ENCODE measurements at places on chromosomes 12 and 14.

DNA sequence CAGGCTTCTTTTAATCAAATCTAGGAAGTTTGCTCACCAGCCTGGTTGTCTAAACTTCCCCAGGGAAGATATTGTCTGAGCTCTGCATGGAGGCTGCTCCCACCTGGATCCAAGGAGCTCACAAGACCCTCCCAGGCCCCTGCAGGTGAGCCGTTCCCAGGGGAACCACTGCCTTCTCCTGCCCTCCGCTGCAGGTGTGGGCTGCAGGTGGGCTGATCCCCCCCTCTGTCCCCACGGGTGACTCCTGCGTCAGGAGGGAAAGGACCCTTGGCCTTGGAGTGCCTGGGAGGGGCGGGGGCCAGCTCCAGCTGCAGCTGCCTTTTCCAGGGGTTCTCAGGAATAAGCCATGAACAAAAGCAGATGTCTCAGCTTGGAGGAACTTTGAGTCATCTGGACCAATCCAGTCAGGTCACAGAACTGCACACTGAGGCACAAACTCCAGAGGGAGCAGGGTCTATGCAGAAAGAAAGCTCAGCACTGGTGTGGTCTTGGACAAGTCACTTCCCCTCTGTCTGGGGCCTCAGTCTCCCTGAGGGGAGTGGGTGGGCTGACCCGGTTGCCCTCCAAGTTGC lies 246.6 kb upstream of the RTL1 start:
- no peak for DNase-seq

DNA sequence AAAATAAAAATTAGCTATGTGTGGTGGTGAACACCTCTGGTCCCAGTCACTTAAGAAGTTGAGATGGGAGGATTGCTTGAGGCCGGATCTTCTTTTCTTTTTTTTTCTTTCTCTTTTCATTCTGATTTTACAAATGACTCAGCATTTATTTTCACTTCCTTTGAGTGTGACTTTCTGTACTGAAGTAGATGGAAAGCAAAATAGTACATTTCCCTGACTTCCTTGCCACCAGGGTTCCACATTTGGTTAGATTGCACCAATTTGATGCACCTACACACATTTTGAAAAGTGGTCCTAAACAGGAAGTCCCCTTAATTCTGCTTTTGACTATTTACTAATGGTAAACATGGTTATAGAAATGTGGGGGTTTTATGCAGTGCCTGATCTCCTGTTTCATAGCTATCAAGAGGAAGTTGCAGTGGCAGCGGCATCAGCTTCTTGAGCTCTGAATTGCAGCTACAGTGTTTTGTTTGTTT lies 13.0 kb upstream of the LEMD3 start:
- DNase-seq, result no peak

- no peak for DNase-seq
These were observed 162.0 kb downstream of the PAX9 start for GRCh38 chr14:36823651-36824050.

GRCh38 chr12:26754148-26754547 lies 78.8 kb downstream of the ITPR2 start:
- DNase-seq, result no peak

- no peak for DNase-seq
These were observed 1352.9 kb downstream of the TMEM121 start for GRCh38 chr14:106879241-106879640.

DNA sequence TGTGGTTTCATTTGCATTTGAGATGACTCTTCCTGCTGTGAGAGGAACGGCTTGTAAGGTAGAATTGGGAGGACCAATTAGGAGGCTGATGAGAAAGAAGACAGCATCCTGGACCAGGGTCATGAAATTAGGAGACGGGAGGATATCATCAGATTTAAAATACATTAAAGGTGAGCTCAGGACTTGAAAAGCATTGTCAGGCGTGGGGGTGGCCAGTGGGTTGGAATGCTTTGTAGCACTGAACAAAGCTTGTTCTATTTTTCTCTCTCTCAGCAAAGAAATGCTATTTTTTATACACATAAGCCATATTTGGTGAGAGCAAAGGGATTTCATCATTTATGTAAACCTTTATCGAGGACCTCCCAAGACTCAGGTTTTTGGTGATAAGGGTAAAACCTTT lies 157.5 kb downstream of the TMEM132D start:
- DNase-seq, result no peak

GRCh38 chr12:15469356-15469755 lies 147.0 kb downstream of the PTPRO start:
- no peak for DNase-seq

GRCh38 chr12:118541934-118542333 lies 165.6 kb downstream of the SUDS3 start:
- no peak for DNase-seq

GRCh38 chr12:83505586-83505985 lies 818.9 kb downstream of the TMTC2 start:
- no peak for DNase-seq

DNA sequence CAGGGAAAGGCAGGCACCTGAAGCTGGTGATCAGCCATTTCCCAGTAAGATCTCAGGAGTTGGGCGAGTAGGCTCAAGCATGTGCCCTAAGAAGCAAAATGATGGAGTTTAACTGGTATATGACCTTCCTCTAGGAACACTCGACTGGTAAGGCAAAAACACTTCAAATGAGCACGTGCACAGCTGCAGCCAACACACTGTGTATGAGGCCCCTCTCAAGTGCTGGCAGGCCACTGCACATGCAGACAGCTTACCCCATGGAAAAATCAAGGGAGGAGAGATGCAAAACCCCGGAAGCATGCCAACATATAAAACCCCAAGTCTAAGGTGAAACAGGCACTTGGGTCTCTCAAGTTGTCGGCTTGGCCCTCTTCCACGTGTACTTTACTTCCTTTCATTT lies 39.2 kb downstream of the TTLL5 start:
- DNase-seq, result no peak

DNA sequence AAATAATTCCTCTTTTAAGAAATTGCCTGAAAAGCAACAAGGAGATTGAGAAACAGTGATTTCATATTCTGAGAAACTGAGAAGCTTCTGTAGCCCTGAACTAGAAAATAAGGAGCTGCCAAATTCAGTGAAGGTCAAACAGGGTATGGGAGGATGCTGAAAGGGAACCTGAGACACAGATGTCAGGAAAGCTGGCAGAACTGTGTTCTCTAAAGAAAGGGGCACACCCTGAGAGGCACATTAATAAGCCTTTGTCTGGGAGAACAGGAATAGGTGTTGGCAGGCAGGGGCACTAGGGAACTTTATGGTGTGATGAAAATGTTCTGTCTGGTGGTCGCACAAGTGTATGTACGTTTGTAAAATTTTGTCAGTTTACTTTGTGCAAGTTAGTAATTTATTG lies 29.6 kb downstream of the VRK1 start:
- no peak for DNase-seq

GRCh38 chr12:71607494-71608330 lies 55.9 kb downstream of the ZFC3H1 start:
- no peak for DNase-seq

DNA sequence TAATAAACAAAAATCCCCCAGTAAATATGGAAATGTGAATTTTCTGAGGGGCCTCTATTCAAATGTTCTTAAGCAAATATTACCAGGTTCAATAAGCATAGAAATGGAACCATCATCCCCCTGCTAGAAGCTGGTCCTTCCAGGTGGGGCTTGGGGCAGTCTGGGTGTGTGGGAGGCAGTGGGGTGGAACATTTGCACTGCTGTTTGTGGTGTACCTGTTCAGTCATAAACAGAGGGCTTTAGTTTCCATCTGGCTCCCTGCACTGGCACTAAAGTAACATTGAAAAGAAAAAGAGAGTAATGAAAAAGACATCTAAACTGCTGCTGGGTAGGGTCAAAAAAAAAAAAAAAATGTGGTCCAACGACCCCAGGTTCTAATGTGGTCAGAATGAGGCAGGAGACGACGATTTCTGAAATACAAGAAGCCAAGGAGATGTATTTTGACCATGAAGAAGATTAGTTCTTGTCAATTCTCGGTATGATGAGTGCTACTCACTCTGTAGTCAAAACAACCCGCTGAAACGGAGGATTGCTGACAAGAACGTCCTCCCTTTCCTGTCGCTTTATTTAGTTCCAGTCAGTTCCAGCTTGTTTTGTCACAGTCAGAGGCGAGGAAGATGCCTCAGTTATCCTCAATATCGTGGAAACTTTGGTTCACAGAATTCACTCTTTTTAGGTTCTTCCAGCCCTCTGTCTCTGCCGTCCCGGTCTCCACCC lies 44.2 kb upstream of the MANSC4 start:
- DNase-seq, result no peak

DNA sequence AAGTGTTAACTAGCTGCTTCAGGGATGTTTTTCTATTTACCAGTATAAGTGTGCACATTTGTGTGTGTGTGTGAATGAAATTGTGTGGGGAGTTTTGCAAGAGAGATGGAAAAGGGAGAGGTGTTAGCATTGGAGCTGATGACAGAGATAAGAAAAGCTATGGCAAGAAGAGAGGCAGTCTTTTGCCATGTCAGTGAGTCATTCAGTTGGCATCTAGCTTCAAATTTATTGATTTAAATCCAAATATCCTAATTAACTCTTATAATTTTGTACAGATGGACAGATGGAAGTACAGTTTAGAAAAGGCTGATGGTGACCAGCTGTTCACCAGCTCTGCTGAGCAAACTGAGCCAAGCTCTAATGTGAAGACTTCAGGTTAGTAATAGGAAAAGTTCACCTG lies 3.3 kb upstream of the BHLHE41 start:
- peak; percentile 57 for DNase-seq

GRCh38 chr12:14956024-14956891 lies 5.1 kb downstream of the ARHGDIB start:
- DNase-seq, result no peak

GRCh38 chr14:77541905-77542304 lies 43.3 kb upstream of the ISM2 start:
- no peak for DNase-seq

- DNase-seq, result no peak
These were observed 163.9 kb downstream of the TBX5 start for GRCh38 chr12:114241973-114242434.

GRCh38 chr12:120394483-120395367 lies 25.8 kb upstream of the MSI1 start:
- no peak for DNase-seq

DNA sequence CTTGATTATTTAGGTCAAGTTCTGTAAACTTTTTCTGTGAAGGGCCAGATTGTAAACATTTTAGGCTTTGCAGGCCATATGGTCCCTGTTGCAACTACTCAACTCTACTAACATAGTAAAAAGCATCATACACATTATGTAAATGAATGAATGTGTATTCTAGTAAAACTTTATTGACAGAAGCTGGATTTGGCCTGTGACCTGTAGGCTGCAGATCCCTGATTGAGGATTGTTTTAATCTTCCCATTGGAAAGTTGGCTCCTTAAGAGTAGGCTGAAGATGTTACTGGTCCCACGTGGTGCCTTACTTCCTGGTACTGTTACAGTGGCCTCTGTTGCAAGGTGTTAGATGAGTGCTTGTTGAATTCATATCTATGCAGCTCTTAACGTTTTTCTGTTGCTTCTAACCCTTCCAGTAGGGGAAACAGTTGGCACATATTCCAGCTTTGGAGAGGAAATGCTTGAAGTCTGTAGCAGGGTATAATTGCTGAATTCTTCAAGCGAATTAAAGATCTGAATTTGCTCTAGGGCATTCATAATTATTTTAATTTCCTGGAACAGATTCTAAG lies 133.6 kb upstream of the DNM1L start:
- DNase-seq, result no peak

DNA sequence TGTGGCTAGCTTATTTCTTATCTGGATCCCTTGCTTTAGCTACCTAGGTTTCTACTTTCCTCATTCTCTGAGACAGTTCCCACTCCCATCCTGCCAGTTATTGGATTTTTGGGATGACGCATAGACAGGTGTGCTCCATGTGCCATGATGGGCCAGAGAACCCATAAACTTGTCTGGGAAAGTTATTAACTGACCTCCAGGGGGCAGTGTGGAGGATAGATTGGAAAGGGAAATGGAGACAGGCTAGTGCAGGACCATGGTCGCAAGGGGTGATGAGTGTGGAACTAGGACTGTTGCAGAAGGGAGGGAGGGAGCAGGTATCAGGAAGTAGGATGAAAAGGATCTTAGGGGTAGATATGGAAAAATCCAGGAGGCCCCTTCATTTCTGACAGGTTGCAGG lies 80.3 kb downstream of the ESRRB start:
- DNase-seq, result peak; percentile 19

DNA sequence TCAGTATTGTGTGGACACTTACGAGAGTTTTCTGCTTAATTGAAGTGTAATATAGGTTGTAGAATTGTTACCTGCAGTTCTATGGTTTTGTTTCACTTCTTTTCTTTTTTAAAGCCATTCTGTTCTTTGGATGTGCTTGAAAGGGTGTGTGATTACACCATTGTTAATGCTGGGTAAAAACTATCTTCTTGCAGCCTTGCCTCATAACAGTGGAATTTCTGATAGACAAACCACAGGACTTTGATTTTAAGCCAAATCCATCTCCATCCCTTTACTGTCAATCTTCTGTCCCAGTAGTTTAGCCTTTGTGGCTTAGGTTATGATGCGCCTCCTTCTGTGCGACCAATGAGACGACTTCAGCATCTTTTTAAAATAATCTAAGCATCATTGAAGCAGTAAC lies 182.3 kb downstream of the PELI2 start:
- DNase-seq, result peak; percentile 90

GRCh38 chr14:52877628-52878027 lies 73.2 kb downstream of the FERMT2 start:
- DNase-seq, result peak; percentile 76

- DNase-seq, result peak; percentile 84
These were observed 134.7 kb upstream of the SCAF11 start for GRCh38 chr12:46124848-46125619.

GRCh38 chr12:48194799-48195201 lies 8.3 kb downstream of the OR10AD1 start:
- DNase-seq, result peak; percentile 65

GRCh38 chr12:77742631-77743030 lies 88.1 kb upstream of the NAV3 start:
- no peak for DNase-seq

- no peak for DNase-seq
These were observed 10.8 kb downstream of the KCTD10 start for GRCh38 chr12:109466305-109466704.

DNA sequence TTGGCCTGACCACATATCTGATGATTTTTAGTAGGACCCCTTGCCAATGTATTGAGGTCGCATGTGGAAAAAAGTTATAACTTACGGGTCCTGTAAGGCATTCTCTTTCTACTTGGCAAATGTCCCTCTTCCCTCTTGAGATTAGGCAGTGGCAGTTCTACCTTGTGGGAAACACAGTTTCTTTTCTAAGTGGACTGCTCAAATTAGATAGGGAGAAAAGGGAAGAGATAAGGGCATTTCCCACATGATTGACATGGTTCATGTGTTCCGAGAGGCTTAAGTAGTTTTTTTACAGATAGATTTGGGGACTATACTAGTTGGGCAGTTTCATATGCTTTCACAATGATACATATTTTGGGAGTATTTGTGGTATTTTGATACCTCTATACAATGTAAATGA lies 154.7 kb downstream of the FBXL14 start:
- no peak for DNase-seq

Data from fibroblast of upper back skin (primary cell).